A549 treated with Hydrocortisone at 1 μM for 4 hours (cell line): ENCODE measurements at places on chromosomes 7 and 10. TPM values are rescaled to one million over a fixed set of nuclear protein-coding genes. Genes with fewer than 3 reads are reported as not detected.

The FAM241B gene
- total RNA-seq, result 15.6 to 19.4 TPM (median 16.9 TPM) in 5 replicates

The PPA1 gene
- total RNA-seq, result 222 to 285 TPM (median 235 TPM) in 5 replicates

The GNAT3 gene
- total RNA-seq, result not detected in 5 replicates

The MOGAT3 gene
- not detected in 5 replicates for total RNA-seq

The SFTPA1 gene
- not detected in 5 replicates for total RNA-seq

The INTS1 gene
- 44.6 to 56.8 TPM (median 51.8 TPM) in 5 replicates for total RNA-seq

The ITGA8 gene
- not detected in 5 replicates for total RNA-seq

The ABCB1 gene
- 0.02 to 0.29 TPM (median 0.11 TPM) in 5 replicates for total RNA-seq

The OR6V1 gene
- total RNA-seq, result not detected in 5 replicates

The IL6 gene
- 0.80 to 1.9 TPM (median 1.1 TPM) in 5 replicates for total RNA-seq

The RHBDD2 gene
- total RNA-seq, result 83.1 to 94.6 TPM (median 91.7 TPM) in 5 replicates

The PIK3AP1 gene
- total RNA-seq, result 0.54 to 0.86 TPM (median 0.67 TPM) in 5 replicates

The CYP2C8 gene
- total RNA-seq, result not detected in 5 replicates

The EBF3 gene
- 0.10 to 0.17 TPM (median 0.13 TPM) in 5 replicates for total RNA-seq

The LRRC61 gene
- 0.07 to 0.21 TPM (median 0.11 TPM) in 5 replicates for total RNA-seq

The GIMAP1 gene
- not detected in 5 replicates for total RNA-seq

The PNLIPRP1 gene
- not detected in 5 replicates for total RNA-seq

The RPEL1 gene
- total RNA-seq, result 0.06 TPM in 1 of 5 replicates, not detected in the others

The ZCCHC24 gene
- 2.6 to 4.0 TPM (median 3.6 TPM) in 5 replicates for total RNA-seq

The PPP1R17 gene
- not detected in 5 replicates for total RNA-seq

The SPDYE2B gene
- total RNA-seq, result not detected in 5 replicates

The MAGI2 gene
- 0.23 to 0.62 TPM (median 0.40 TPM) in 5 replicates for total RNA-seq

The PIP gene
- 0.35 to 0.64 TPM in 2 of 5 replicates, not detected in the others for total RNA-seq

The NEBL gene
- 8.1 to 11.9 TPM (median 10.9 TPM) in 5 replicates for total RNA-seq

The FAM53B gene
- 10.3 to 13.2 TPM (median 12.9 TPM) in 5 replicates for total RNA-seq

The SAMD9 gene
- 2.3 to 5.1 TPM (median 3.9 TPM) in 5 replicates for total RNA-seq

The PHYHIPL gene
- total RNA-seq, result 0.16 to 0.52 TPM (median 0.39 TPM) in 5 replicates

The CPN1 gene
- 0.16 to 0.39 TPM (median 0.28 TPM) in 5 replicates for total RNA-seq

The MYOZ1 gene
- not detected in 5 replicates for total RNA-seq

The ACHE gene
- total RNA-seq, result 2.4 to 3.2 TPM (median 3.0 TPM) in 5 replicates

The FZD8 gene
- 3.6 to 5.3 TPM (median 4.9 TPM) in 5 replicates for total RNA-seq

The GBX1 gene
- 0.10 to 0.17 TPM in 2 of 5 replicates, not detected in the others for total RNA-seq

The OR2F2 gene
- not detected in 5 replicates for total RNA-seq

The SPDYE2 gene
- 0.05 TPM in 1 of 5 replicates, not detected in the others for total RNA-seq

The HKDC1 gene
- 8.3 to 11.9 TPM (median 9.9 TPM) in 5 replicates for total RNA-seq

The DMTF1 gene
- total RNA-seq, result 14.7 to 22.4 TPM (median 18.5 TPM) in 5 replicates

The TRIM74 gene
- total RNA-seq, result 0.31 to 0.55 TPM (median 0.51 TPM) in 5 replicates

The PRSS2 gene
- total RNA-seq, result not detected in 5 replicates
